A172 (cell line): ENCODE measurements at places on chromosomes 11 and 22. TPM values are rescaled to one million over a fixed set of nuclear protein-coding genes. Genes with fewer than 3 reads are reported as not detected.

Gene BARX2
- not detected in 2 replicates for total RNA-seq

Gene VWA5A
- total RNA-seq: 1.1 and 2.1 TPM in 2 replicates

Gene STK33
- total RNA-seq: 17.2 and 31.3 TPM in 2 replicates

Gene OTOG
- total RNA-seq: not detected in 2 replicates

Gene CD248
- not detected in 2 replicates for total RNA-seq

Gene NXPE2
- total RNA-seq: not detected in 2 replicates

Gene MAJIN
- not detected in 2 replicates for total RNA-seq

Gene KCNK4
- total RNA-seq: 0.07 TPM in 1 of 2 replicates, not detected in the other

Gene DUSP8
- total RNA-seq: 2.9 and 5.1 TPM in 2 replicates

GRCh38 chr22:37369483-37369882 lies 57.8 kb downstream of the ELFN2 start:
- DNase-seq: no peak

DNA sequence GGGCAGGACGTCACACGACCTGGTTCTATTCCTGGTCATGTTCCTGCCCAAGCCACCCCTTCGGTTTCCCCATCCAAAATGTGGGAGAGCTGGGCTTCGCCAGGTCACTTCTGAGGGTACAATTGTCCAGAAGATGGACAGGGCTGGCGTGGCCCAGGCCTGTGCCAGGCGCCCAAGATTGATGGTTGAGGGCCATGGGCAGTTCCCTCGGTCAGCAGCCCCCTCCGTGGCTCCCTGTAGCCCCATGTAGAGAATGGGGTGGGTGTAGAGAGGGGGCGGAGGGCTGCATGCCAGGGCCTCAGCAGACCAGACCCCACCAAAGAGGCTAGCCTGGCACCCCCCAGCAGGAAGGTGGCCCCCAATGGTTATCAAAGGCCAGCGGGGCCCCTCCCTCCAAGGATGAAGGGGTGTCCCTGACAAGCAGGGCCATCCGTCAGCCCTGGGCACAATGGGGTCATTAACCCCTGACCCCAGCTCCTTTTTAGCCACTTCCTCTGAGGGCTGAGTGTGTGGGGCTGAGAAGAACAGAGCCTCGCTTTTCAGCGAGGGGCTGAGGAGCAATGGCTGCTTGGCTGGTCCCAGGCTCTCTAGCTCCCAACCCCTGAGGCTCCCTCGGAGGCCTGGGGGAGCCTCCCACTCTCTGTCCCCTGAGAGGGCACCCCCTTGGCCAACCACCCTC lies 11.0 kb upstream of the PICK1 start:
- no peak for DNase-seq

- no peak for DNase-seq
These were observed 251.7 kb upstream of the B3GAT1 start for GRCh38 chr11:134663506-134664313.

- no peak for DNase-seq
These were observed 21.6 kb upstream of the GDPD4 start for GRCh38 chr11:77322926-77323590.

GRCh38 chr11:60485987-60486386 lies 6.6 kb upstream of the MS4A12 start:
- peak; percentile 26 for DNase-seq

DNA sequence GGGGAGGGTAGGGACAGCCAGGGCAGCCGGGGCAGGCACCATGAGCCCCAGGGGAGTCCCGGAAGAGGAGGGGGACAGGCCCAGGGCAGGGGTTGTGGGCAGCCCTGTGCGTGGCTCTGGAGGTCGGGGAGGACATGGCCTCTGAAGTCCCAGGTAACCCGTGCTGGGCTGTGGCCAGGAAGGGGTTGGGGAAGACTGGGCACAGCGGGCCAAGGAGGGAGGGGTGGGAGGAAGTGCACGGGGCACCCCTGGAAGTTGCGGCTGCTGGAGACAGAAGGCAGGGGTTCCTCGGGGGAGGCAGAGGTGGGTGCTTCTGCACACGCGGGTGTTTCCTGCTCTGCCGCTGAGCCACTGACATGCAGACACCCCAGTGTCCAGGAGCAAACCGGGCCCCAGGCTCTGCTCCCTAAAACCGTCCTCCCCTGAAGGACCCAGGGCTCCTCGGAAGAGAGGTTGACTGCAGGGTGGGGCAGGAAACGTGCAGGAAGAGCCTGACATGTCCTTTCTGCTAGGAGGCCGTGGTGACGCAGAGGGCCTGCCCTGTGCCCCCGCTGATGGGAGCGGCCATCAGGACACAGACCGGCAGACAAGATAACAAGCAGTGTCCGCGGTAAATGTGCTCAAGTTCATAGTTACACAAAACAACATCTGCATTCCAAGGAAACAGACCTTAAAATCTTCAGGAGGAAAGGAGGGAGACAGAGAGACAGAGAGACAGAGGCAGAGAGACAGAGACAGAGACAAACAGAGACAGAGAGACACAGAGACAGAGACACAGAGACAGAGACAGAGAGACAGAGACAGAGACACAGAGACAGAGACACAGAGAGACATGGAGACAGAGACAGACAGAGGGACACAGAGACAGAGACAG lies 5.7 kb downstream of the TNNI2 start:
- no peak for DNase-seq

- DNase-seq: no peak
These were observed 72.6 kb downstream of the USP35 start for GRCh38 chr11:78261367-78261766.

- DNase-seq: no peak
These were observed 241.9 kb upstream of the CTSC start for GRCh38 chr11:88579466-88579865.
